Motor neuron (in vitro differentiated cells): ENCODE measurements at places on chromosomes 6 and 20. TPM values are rescaled to one million over a fixed set of nuclear protein-coding genes. Genes with fewer than 3 reads are reported as not detected.
A peak's percentile ranks its signal among the peaks of the same experiment; 100 is the strongest.

DNA sequence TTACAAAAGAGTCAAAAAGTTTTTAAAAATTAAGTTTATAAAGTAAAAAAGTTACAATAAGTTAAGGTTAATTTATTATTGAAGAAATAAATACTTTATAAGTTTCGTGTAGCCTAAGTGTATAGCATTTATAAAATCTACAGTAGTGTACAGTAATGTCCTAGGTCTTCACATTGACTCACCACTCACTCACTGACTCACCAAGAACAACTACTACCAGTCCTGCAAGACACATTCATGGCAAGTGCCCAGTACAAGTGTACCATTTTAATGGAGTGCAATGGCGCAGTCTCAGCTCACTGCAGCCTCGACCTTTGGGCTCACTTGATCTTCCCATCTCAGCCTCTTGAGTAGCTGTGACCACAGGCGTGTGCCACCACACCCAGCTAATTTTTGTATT is 128.2 kb downstream of the GPX5 start:
- ATAC-seq: no peak

DNA sequence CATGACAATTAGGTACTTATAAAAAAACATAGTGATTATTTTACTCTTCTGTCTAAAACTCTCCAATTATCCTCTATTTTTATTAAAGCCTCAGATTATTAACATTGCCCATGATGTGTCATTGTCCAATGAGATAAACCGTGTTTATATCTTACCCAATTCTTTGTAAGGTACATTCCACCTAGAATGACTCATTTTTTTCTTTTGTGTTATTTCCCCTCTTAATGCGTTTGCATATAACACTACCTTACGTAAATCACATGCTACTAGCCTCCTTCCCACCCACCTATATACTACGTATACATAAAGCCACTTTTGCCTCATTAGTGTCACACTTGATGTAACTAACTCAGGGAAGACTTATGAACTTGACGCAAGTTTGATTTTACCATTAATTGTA is 336.3 kb upstream of the PTCHD4 start:
- no peak for ATAC-seq

- peak; percentile 43 for ATAC-seq
These were observed 369.0 kb downstream of the THBS2 start for GRCh38 chr6:168884646-168885086.

- no peak for ATAC-seq
These were observed 1188.1 kb downstream of the EPHA7 start for GRCh38 chr6:92231171-92231701.

GRCh38 chr6:137665342-137665934 is 171.2 kb upstream of the OLIG3 start:
- ATAC-seq: no peak

GRCh38 chr6:111228094-111228493 is 140.8 kb downstream of the SLC16A10 start:
- ATAC-seq: no peak

DNA sequence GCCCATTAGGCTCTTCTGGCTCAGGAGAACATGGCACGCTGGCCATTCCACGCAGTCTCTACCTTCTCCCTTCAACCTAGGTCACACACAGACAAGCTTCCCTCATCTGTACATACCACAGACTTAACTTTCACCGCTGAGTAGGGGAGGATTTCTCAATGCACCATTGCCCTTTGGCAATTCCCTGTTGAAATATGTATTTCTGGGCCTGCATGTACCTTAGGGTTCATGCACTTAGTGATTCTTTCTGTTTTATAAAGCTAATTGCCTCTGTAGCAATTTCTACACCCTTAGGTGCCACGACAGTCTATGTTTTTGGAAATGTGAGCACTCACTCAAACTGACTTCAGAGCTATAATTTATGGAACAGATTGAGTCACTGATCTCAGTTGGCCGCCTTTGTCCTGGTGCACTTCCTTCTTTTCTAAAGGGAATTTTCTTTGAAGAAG is 253.8 kb upstream of the PRDM1 start:
- ATAC-seq: peak; percentile 77

- ATAC-seq: no peak
These were observed at the start of gene DDX43 for GRCh38 chr6:73394577-73395354. Gene DDX43, plus strand, starts transcription at chr6:73394828. Its CDS starts 78 bp downstream, at chr6:73394906.

Gene APOM
- 5.1 and 5.4 TPM in 2 replicates for total RNA-seq
